ENCODE measurements at places on chromosomes 7 and 10.
A peak's percentile ranks its signal among the peaks of the same experiment; 100 is the strongest.

GRCh38 chr7:96182424-96183158, 139.3 kb downstream of the SLC25A13 start:
- DNase-seq, result no peak

GRCh38 chr7:68235937-68236336, 1239.3 kb downstream of the TYW1 start:
- DNase-seq, result no peak

- no peak for DNase-seq
Observed at GRCh38 chr7:47368190-47368812, 213.6 kb downstream of the TNS3 start.

DNA sequence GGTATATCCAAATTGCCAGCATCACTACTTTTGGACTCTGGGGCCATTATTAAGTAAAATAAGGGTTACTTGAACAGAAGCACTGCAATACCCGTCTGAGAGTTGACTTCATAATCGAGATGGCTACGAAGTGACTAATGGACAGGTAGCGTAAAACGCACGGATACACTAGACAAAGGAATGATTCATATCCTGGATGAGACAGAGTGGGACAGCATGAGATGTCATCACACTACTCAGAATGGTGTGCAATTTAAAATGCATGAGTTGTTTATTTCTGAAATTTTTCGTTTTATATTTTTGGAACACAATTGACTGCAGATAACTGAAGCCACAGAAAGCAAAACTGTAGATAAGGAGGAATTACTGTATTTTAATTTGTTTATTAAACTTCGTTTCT, 421.5 kb upstream of the LRGUK start:
- DNase-seq, result no peak

DNA sequence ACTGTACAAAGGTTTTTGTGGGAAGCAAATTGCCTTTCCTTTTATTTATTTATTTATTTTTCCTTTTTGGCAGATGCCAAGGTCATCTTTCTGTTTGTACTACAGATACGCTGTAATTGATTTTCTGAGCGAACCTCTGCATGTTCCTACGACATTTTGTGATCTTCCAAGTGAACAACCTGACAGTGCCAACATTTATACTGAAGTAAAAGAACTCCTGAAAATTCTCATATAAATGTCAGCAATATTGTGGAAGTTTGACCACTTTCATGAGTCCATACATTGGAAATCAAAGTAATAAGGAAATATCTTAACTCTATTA, 86.8 kb upstream of the EEPD1 start:
- DNase-seq, result no peak

DNA sequence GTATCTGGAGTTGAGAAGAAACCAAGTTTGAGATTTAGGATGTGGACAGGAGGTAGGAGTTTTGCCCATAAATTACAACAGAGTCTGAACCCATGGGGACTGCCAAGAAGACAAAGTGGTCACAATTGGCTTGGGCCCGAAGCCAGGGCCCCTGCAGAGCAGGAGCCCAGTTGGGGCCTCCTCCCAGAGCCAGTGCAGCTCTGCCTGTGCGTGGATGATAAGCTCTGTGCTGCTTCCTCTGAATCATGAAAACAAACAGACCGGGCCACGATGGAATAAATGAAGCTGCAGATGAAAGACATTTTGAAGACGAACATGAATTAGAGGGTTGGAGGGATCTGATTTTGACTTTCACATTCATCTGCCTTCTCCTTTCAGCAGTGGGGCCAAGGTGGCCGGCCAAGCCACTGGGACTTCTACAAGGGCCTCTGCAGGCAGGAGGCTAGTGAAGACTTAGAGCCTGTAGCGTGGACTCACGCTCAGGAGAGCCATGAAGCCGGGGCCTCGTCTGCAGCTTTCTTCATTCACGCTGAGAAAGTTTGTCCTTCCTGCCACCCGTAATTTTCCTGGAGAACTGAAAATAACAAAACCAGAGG, 156.8 kb upstream of the LYZL1 start:
- no peak for DNase-seq

GRCh38 chr10:28796606-28797512, 119.5 kb downstream of the BAMBI start:
- no peak for DNase-seq

- no peak for DNase-seq
Observed at GRCh38 chr10:35339942-35340341, 3.6 kb downstream of the CCNY start.

DNA sequence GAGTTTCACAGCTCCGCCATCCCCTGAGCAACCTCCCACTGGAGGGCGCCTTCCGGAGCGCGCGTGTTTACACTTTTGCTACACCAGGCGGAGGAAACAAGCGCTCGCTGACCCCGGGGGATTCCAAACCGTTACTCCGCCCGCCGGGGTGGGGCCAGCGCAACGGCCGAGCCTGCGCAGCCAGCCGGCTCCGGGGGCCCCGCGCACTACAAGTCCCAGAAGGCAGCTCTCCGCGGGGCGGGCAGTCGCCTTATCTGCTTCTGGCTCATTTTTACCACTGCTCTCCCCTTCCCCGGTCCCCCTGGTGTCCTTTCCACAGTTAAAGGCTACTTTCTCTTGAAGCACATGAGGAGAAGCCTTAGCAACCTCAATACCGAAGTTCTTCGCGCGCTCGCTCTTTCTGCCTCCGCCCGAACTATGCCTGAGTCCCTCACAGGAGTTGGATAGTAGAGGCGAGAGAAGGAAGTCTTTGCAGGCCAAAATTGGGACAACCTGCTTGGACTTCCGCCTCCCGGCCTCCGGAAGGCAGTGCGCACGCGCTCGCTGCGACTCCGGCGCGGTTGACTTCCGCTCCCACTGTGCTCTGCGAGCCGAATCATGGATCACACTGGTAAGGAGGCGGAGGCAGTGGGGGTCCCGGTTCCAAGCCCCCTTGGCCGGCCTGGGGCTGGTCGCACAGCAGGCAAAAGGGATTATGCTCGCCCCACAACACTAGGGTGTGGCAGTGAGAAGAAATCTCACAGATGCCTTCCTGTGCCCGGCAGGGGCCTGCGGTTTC, at the start of gene CBLL1:
Gene CBLL1, plus strand, starts transcription at position 576 of the 778 bp plus-strand sequence. Its CDS starts 22 bp downstream, at position 598.
- peak; percentile 95 for DNase-seq

GRCh38 chr7:1839701-1840100, 169.6 kb downstream of the ELFN1 start:
- no peak for DNase-seq

- DNase-seq, result no peak
Observed at GRCh38 chr10:74460812-74461211, 309.8 kb downstream of the ADK start.

GRCh38 chr10:96512524-96513304, 1.0 kb downstream of the TLL2 start:
- no peak for DNase-seq

DNA sequence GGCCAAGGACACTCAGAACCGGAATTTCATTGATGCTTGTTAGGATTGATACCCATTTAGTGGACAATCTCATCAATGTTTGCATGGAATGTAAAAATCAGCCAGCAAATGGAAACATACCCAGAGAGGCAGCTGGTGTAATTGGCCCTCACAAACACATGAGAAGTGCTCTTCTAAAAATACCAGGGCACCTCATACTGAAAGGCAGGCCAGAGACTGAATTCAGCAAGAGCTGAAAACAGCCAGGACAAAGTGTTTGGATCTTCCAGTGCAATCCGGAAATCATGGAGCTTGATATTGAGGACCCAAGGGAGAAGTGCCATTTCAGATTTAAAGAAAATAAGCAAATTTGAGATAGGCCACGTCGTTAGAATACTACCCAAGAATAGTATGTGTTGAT, 498.6 kb downstream of the GALNT17 start:
- DNase-seq, result no peak

DNA sequence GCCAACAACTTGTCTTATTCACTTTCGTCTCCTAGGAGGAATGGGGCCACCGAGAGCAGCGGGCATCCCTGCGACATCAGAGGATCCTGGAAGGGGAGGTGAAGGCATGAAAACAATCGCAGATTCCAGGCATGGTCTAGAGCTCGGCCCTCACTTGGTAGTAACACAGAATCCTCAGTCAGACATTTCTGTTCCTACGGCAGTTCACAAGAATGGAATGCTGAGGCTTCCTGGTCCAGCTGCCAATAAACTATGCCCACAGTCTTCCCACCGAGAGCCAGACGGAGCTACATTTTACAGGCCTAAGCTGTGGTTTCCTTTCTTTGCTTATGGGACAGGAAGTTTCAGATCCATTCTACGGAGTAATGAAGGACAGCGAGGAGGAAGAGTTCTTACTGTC, 75.8 kb downstream of the OR13A1 start:
- DNase-seq, result no peak

DNA sequence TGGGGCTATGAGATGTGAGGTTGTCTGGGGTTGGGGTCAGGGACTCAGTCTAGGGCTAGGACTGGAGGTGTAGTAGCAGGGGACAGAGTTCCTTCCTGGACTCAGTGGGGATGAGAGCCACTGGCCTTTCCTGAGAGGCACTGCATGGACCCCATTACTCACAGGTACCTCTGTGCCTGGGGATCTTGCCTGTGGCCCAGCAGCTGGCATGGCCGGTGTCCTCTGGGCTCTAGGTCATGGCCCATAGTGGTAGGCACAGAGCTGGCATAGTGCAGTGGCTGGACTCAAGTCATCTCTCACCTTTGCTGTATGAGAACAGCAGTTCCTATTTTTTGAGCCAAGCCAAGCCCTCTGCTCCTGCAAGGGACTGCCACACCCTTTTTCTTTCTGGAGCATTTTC, 51.9 kb downstream of the NEURL1 start:
- DNase-seq, result no peak

Data from T-helper 1 cell (primary cell).